ENCODE measurements at places on chromosomes 5 and 9.
A peak's percentile ranks its signal among the peaks of the same experiment; 100 is the strongest.

GRCh38 chr5:1593903-1594356 lies 70.2 kb upstream of the LPCAT1 start:
- DNase-seq, result no peak

GRCh38 chr5:14915291-14915952 lies 43.8 kb upstream of the ANKH start:
- DNase-seq, result peak; percentile 72

DNA sequence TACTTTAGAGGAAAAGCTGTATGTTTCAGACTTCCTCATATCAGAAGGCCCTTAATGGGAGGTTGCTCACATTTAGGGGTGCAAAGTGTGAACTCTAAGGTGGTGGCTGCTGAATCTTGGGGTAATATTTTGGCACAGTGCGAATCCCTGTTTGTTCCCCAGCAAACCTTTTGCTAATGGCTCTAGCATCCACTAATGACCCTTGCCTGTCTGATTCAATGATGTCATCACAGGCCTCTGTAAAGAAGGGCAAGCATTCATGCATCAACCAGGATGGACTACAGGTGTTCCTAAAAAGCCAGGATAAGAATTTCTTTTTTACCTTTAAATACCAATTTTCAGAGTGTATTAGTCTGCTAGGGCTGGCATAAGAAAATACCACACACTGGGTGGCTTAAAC lies 20.4 kb downstream of the TMEM171 start:
- no peak for DNase-seq

DNA sequence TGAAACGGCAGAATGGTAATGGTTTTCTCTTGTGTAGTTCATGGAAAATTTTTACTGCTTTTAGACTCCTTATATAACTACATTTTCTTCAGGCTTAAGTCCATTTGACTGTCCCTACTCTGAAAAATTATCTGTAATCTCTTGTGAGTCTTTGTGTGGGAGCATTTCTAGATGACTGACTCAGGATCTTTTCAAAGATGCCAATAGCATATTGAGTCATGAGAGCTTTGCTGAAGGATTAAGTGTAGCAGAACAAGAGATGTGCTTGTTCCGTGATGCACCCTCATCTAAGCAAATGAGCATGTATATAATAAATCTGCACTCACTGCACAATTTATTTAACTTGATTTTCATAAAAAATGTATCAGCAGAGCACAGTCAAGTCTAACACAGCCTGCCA lies 298.7 kb upstream of the CDH6 start:
- DNase-seq, result no peak

GRCh38 chr5:167177736-167178135 lies 1113.7 kb upstream of the WWC1 start:
- DNase-seq, result no peak

All from EH (cell line).